IPS-NIHi11 (cell line): ENCODE measurements at places on chromosomes 3 and 15.

DNA sequence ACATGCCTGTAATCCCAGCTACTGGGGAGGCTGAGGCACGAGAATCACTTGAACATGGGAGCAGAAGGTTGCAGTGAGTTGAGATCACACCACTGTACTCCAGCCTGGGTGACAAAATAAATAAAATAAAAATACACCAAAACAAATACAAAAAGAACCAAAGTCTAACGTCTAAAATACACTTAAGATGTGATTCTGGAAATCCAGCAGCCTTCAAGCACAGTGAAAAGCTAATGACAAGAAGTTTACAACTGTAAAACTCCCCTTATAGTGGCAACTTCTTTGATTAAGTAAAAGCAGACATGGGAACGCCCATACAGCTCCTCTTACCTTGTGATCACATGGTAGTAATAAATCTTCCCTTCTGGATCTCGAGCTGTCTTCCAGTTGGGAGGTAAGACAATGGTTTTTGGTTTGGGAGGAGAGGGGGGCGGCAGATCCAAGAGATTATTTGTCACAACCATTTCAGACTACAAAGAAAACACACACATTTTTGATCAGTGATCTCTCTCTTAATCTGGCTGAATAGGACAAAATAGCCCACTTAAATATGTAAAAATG lies 62.8 kb downstream of the NBEAL2 start:
- DNase-seq, result no peak

DNA sequence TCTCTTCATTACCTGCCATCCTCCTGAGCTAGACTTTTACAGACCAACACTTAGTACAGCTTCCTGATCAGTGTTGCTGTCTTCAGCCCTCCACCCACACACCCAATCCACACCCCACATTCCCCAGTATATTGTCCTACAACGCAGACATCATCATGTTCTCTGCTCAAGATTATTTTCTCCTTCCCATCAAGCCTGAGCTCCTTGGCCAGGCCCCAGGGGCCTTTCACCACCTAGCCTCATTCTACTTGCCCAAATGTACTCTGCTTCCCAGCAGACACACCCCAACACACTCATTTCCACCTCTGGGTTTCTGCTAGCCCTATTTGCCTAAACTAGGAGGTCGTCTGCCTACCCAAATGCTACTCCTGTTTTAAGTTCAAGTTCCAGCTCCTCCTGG lies 37.0 kb downstream of the DAPK2 start:
- no peak for DNase-seq

- no peak for DNase-seq
Measured at GRCh38 chr15:58483376-58483775, 51.6 kb downstream of the LIPC start.

GRCh38 chr3:38110314-38111050 lies 26.4 kb downstream of the ACAA1 start:
- no peak for DNase-seq

- DNase-seq, result no peak
Measured at GRCh38 chr15:37339856-37340255, 239.5 kb upstream of the MEIS2 start.

DNA sequence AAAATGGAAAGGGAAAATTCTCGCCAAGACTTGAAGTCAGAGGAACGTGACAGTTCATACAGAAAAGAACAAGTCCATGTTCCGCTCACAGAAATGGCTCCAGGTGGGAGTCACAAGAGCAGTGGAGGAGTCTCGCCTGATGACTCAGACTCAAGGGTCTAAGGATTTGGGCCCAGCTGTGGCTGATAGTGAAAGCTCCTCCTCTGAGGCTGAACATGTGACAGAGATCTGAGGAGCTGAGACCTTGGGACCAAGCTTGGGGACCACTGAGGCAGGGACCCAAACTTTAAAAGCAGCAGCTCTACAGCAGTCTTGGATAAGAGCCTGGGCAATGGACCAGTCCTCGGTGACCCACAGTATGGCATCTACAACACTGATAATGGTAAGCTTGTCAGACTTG lies 9.3 kb upstream of the VEPH1 start:
- no peak for DNase-seq
